HS-5 (cell line): ENCODE measurements at places on chromosomes 12 and 14.

- no peak for DNase-seq
Measured at GRCh38 chr14:106455026-106455425, 928.6 kb downstream of the TMEM121 start.

DNA sequence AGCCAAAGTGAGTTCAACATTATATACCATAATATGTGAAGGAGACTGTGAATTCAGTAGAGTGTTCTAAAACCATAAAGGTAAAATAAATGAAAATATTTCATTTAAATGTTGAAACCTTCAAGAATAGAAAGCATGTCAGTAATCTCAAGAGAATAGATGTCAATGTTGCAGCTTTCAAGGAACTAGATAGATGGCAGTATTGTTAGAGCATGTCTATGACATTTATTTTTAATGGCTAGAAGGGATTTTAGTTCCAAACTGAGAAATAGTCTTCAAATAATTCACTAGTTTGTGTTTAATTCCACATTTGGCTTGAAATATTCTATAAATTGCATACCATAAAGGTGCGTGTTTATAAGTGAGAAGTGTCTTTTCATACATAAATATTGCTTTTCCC is 326.5 kb downstream of the FLRT2 start:
- DNase-seq: no peak

DNA sequence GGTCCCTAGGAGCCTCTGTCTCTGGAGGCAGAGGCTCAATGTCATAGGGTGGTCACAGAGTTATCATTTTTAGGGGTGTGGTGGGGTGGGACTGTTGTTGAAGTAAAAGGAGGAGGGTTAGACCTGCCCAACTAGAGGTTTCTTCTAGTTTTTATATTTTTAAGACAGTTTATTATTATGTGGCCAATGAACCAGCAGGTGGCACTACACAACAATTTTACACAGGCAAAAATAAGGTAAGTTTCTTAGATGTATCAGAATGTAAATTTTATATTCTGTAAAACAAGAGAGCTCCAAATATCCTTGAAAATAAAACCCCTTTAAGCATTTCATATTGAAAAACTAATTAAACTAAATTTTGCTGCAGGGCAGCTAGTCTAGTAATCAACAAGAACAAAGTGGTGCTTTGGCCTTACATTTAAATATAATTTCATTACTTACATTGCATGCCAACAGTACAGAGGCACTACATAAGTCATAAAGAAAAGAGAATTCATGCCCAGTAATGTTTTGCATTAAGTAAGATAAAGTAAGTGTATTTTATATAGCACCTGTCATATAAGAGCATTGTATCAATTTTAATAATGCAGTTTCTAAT is 22.2 kb upstream of the OVCH1 start:
- DNase-seq: peak; percentile 34

- DNase-seq: no peak
Measured at GRCh38 chr14:36012621-36013020, 163.9 kb downstream of the PTCSC3 start.

DNA sequence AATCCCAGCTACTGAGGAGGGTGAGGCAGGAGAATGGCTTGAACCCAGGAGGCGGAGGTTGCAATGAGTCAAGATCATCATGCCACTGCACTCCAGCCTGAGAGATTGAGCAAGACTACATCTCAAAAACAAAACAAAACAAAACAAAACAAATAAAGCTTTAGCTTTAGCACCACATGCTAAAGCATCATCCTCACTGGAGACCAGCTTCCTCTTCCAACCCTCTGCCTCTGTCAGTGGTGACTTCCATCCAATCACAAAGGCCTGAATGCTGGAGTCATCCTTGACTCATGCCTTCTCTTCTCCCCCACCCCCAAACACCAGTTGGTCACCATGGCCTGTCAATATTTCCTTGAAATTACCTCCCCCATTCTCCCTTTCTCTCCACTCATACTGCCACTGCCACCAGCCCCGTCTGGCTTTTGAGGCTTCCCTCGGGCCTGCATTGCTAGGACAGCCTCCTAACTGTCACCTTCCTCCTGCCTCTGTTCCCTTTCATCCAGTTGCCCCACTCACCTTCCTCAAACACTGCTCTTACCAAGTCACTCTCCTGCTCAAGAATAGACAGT is 1.4 kb downstream of the ZNF385A start:
- peak; percentile 86 for DNase-seq

DNA sequence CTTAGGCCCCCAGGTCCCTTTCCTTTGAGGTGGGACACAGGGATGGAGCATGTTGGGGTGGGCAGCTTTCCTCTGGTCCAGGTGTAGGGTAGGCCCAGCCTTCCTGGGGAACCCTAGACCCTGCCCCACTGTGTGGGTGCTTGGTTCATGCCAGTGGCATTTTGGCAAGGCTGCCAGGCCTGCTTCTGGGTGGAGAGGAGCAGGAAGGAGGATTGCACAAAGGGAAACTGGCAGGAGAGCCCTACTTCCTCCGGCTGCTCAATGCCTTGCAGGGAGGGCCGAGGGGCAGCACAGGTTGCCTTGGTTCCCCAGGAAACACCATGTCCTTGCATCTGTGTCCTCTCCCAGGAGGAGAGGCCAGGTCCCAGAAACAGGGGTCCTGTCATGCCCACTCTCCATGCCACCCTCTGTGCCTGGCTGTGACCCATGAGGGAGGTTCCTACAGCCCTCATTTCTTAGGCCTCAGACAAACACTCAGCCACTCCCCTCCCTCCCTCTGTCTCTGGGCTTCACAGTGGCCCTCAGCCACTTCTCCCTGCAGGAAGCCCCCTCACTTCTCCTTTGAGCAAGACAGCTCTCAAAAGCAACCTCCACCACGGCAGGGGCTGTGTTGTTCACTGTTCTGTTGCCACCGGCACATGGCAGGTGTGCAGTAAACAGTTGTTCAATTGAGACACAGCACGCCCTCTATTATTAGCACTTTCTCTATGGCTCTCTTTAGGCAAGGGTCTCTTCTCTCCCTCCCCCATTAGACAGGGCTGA is 6.8 kb upstream of the KRT80 start:
- no peak for DNase-seq

DNA sequence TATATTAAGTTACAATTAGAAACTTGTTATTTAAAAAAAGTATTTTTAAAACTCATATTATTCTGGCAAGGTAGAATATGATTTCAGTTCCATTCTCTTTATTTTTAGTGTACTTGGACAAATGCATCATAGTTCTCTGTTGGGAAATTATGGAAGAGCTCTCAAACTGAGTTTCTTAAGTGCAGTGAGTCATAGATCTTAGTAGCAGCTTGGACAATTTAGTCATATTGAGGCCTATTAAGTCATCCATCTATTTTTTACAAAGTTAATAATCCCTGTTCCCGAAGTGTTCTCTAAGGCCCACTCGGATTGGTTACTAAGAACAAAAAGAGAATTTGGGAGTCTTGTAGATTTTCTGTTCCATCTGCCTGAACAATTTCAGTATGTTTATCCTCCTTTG is 113.9 kb downstream of the ANO4 start:
- DNase-seq: peak; percentile 50

- DNase-seq: no peak
Measured at GRCh38 chr14:88251650-88252049, 71.4 kb downstream of the KCNK10 start.

- DNase-seq: no peak
Measured at GRCh38 chr12:98757455-98757854, 112.4 kb downstream of the APAF1 start.

DNA sequence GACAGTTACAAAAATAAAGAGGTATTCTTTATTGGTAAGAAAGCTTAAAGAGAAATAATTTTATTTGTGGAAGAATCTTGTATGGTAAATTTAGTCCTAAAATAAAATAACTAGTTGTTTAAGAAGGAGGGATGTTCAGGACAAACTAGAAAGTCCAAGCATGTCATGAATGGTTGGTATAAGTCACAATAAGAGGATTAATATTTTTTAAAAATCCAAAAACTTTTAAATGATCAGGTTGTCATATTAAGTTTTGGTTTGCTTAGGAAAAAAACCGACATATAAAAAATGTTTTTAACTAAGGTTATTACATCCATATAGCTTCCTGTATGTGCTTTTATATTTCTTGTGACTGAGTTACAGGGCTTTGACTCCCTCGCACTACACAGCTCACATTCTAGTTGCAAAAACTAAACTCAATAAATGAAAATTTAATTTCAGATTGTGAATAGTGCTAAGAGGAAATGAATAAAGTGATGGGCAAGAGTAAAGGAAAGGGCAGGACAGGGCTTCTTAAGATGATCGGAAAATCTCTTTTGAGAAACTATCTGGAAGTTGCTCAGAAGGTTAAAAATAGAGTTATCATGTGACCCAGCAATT is 80.7 kb upstream of the METAP2 start:
- no peak for DNase-seq

GRCh38 chr14:69214393-69214792 is 23.1 kb downstream of the EXD2 start:
- DNase-seq: no peak

- DNase-seq: no peak
Measured at GRCh38 chr12:119115296-119115905, 63.3 kb upstream of the HSPB8 start.

GRCh38 chr12:38904537-38905479 is 583 bp downstream of the CPNE8 start:
- DNase-seq: peak; percentile 68

DNA sequence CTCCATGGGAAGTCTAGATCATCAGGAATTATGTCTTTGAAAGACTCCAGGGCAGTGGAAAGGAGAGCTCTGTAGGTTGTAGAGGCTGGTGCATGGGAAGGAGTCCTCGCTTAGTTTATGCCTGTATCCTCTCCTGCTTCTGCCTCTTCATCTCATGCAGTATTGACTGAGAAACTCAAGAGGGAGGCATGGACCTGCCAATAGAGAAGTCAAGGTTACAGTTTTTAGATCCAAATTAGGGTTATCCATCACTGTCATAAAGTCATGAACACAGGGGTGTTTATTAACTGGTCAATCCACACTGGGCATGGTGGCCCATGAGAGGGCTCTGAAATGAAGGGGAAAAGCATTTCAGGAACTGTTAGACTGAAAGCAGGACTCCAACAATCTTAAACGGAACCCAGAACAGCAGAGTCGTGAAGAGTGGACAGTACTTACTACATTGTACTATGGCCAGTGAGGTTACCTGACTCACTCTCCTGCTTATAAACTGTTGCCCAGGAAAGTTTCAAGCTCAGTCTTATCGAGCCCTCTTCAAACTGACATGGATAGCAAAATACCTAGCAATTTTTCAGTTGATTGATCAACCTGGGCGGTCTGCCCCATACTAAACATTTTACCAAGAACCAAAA is 30.1 kb upstream of the DHRS7 start:
- DNase-seq: no peak

- DNase-seq: no peak
Measured at GRCh38 chr12:65655074-65655493, 169.2 kb upstream of the HMGA2 start.

- peak; percentile 40 for DNase-seq
Measured at GRCh38 chr12:130775953-130776856, 60.1 kb upstream of the RIMBP2 start.

- DNase-seq: peak; percentile 90
Measured at GRCh38 chr12:80593766-80594165, 113.7 kb upstream of the MYF6 start.

- DNase-seq: no peak
Measured at GRCh38 chr12:93361151-93361919, 16.4 kb upstream of the NUDT4 start.

DNA sequence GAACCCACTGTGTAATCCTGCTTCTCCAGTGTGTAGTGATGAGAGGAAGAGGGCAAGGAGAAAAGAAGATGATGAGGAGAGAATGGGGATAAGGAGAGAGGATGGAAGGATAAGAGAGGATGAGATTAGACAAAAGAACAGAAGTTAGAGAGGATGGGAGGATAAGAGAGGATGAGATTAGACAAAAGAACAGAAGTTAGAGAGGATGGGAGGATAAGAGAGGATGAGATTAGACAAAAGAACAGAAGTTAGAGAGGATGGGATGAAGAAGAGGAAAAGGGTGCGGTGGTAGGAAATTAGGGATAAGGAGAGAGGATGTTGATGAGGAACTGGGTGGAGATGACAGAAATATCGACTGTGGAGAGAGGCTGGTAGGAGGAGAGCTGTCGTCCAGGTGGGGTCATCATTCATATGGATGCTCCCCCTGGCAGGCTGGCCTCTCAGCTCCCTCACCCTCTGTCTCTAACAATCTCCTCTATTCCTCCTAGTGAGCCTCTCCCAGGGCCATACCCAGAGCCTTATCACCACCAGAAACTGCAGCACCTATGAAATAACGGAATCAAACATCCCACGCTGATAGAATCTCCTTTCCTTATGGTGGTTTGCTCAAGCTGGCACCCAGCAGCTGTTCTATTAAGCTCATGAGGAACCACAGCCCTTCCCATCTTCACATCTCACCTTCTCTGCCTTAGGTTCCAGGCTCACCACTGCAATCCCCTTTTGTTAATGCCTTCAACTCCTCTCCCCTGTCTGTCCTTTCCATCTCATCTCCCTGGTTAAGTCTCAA is 6.0 kb upstream of the CIROP start:
- DNase-seq: no peak

GRCh38 chr12:115451780-115452736 is 768.1 kb upstream of the TBX3 start:
- no peak for DNase-seq

DNA sequence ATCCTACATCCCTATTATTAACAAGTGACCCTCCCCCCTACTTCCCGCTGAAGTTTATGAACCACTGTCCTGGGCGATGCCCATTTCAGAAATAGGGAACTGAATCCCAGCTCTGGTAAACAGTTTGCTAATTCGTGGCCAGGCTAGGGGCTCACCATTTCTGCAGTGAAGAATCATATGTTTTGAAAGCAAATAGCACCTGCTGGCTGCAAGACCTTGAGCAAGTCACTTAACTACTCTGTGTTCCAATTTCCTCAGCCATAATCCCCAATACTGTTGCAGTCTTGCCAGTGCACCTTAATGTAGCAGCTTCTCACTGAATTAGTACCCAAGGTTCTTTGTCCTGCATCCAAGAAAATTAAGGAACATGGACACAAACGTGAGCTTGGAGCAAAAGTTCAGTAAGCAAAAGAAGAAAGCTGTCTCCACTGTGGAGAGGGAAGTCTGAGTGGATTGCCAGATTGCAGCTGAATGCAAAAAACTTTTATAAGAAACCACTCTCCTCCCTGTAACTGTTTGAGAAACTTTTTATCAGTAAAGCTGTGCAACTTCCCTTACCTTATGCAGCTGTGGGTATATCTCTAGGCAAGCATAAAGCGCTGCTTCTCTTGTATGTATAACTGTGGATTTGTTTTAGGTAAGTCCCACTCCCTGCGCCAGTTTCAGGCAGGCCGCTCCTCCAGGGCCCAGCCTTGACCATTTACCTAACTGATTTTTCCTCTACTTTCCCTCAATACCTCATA is 824 bp downstream of the OAS1 start:
- no peak for DNase-seq

DNA sequence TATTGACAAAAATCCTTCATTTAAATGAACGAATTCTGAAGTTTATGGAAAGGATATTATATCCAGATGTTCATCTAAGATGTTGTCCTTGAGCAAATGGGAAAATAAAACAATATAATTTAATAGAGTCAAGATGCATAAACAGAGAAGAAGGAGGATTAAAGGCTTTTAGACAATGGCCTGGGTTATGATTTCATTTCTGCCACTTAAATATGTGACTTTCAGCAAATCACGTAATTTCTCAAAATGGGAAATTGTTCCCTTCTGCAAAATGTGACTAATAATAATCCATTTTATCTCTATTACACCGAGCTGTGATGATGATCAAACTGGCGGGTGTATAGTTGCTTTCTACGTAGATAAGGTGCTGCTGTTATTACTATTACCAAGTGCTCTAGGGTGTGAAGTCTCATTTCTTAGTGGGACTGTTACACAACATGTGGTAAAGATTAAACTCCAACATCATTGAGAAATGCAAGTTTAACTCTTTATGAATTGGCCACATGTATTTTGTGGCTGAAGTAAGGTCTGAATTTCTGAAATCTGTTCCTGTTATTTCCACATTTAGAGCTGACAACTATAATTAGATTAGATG is 157.0 kb downstream of the MYRFL start:
- no peak for DNase-seq
